ENCODE measurements at places on chromosomes 3 and 15. TPM values are rescaled to one million over a fixed set of nuclear protein-coding genes. Genes with fewer than 3 reads are reported as not detected.

Gene ROBO2
- under 0.01 TPM for total RNA-seq

Gene FSTL1
- 25.9 TPM for total RNA-seq

Gene GPR176
- 0.27 TPM for total RNA-seq

Gene CPN2
- total RNA-seq, result not detected

Gene STAB1
- total RNA-seq, result 19.1 TPM

- DNase-seq, result peak; percentile 71
Observed at GRCh38 chr3:20104167-20104661, 64.0 kb downstream of the KAT2B start.

- peak; percentile 79 for DNase-seq
Observed at GRCh38 chr3:185942907-185943759, 5.3 kb upstream of the TRA2B start.

DNA sequence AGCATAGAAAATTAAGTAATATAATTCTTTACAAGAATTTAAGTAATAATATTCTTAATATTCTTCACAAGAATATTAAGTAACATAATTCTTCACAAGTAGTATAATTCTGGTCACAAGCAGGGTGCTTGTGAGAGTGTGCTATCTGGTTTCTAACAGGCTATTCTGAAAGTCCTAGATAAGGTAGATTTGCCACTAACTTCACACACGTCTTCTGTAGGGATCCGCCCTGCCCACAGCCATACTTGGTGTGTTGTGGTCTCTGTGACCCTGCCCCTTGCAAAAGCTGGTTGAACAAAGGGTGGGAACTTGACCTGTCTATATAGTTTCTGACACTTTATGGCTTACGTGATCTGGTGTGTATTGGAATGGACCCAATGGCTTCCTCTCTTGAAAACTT is 253.4 kb upstream of the MDFIC2 start:
- peak; percentile 20 for DNase-seq

DNA sequence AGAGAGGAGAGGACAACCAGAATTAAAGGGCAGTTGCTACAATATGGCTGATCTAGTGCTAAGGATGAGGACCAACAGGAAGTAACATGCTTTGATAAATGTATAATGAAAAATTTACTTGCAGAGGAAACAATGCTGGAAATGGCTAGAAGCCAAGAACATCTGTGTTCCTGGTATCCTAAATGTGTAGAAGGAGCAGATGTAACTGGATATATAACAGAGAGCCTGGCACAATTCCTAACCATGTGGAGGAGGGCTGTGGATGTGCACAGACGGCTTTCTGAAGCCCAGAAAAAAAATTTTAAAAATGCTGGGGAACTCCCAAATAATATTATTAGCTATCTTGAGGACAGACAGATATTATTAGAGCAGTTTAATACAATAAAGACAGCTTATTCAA is 159.4 kb upstream of the GBE1 start:
- no peak for DNase-seq

GRCh38 chr3:58049143-58049785 is 41.0 kb downstream of the FLNB start:
- no peak for DNase-seq

DNA sequence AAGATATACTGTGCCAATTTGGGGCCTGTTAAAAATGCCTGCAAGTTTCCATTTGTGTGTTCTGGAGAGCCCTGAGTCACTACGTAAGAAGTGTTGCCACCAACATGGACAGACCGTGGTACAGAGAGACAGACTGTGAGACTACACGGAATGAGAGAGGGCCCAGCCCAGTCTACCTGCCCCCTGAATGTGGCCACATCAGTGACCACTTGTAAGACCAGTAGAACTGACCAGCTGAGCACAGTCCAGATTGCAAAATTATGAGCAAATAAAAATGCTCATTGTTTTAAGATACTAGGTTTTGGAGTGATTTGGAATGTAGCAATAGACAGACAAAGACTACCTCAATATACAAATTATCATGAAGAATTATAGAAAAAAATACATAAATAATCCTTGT is 42.0 kb downstream of the ATR start:
- no peak for DNase-seq

GRCh38 chr15:94857466-94857865 is 626.1 kb downstream of the MCTP2 start:
- DNase-seq, result no peak

- DNase-seq, result no peak
Observed at GRCh38 chr3:194575484-194576210, 57.6 kb downstream of the TMEM44 start.

GRCh38 chr3:22236490-22237270 is 485.7 kb upstream of the ZNF385D start:
- peak; percentile 41 for DNase-seq

GRCh38 chr3:125109536-125109925 is 53.7 kb upstream of the HEG1 start:
- DNase-seq, result no peak

DNA sequence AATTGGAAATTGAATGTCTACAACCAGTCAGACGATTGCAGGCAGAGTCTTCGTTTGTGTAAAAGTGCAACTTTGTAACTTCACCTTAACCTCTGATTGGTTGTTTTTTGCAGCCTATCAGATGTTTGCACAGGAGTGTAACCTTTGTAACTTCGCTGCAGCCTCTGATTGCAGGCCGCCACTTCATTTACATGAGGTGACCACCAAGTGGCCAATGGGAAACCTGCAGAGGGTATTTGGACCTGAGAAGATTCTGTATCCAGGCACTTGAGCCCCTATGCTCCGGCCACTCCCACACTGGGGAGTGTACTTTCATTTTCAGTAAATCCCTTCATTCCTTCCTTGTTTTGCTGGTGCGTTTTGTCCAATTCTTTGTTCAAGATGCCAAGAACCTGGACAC is 68.1 kb upstream of the PFN2 start:
- DNase-seq, result no peak

DNA sequence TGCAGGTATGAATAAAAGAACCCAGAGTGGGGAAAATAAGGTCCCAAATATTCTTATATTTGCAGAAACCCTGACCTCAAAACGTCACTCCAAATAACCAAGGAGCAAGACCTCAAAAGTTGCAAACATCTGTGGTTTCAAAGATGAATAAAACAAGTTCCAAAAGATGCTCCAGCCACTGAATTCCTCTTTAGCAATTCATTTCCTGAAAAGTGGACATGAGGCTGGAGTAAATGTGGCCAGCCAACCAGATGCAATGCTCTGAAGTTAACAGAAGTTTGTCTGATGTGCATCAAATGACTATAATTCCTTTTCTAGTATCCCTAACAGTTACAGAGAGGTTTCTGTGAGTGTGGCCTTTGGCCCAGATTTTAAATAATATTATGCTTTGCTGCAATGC is 71.2 kb upstream of the WNT5A start:
- DNase-seq, result no peak

GRCh38 chr3:85487375-85487774 is 528.6 kb downstream of the CADM2 start:
- DNase-seq, result no peak

- peak; percentile 58 for DNase-seq
Observed at GRCh38 chr15:31216215-31216911, 110.3 kb upstream of the KLF13 start.

Measured in hematopoietic multipotent progenitor cell (in vitro differentiated cells).